ENCODE measurements at places on chromosomes 4 and X. TPM values are rescaled to one million over a fixed set of nuclear protein-coding genes. Genes with fewer than 3 reads are reported as not detected.

IL2RG gene
- total RNA-seq, result 0.16 TPM

ACE2 gene
- not detected for total RNA-seq

SSX2 gene
- total RNA-seq, result not detected

SPANXN4 gene
- total RNA-seq, result not detected

RPA4 gene
- 4.7 TPM for total RNA-seq

TGIF2LX gene
- not detected for total RNA-seq

HERC5 gene
- 4.0 TPM for total RNA-seq

DOK7 gene
- total RNA-seq, result 0.06 TPM

MAP9 gene
- 0.31 TPM for total RNA-seq

TRPC3 gene
- under 0.01 TPM for total RNA-seq

CTAG2 gene
- total RNA-seq, result not detected

ZCCHC13 gene
- not detected for total RNA-seq

PNMA5 gene
- not detected for total RNA-seq

PLP2 gene
- total RNA-seq, result 10.2 TPM

PRAF2 gene
- 5.0 TPM for total RNA-seq

CORIN gene
- total RNA-seq, result 0.16 TPM

RAB28 gene
- 13.5 TPM for total RNA-seq

DGKK gene
- not detected for total RNA-seq

IBSP gene
- not detected for total RNA-seq

SPON2 gene
- 1.3 TPM for total RNA-seq

DUSP21 gene
- total RNA-seq, result not detected

FAM53A gene
- 1.7 TPM for total RNA-seq

SHROOM2 gene
- 3.7 TPM for total RNA-seq

CSAG1 gene
- not detected for total RNA-seq

CITED1 gene
- 0.16 TPM for total RNA-seq

C4orf36 gene
- 0.16 TPM for total RNA-seq

SMIM43 gene
- 0.65 TPM for total RNA-seq

VEGFC gene
- total RNA-seq, result 4.5 TPM

CDX4 gene
- not detected for total RNA-seq

ATG4A gene
- total RNA-seq, result 33.0 TPM

HTR2C gene
- not detected for total RNA-seq

TMEM255A gene
- total RNA-seq, result not detected

SLC4A4 gene
- under 0.01 TPM for total RNA-seq

CXorf65 gene
- total RNA-seq, result not detected

NPNT gene
- 0.32 TPM for total RNA-seq

FRAS1 gene
- total RNA-seq, result 1.3 TPM

TAF1 gene
- 64.4 TPM for total RNA-seq

ASMTL gene
- 14.3 TPM for total RNA-seq

SLC2A9 gene
- total RNA-seq, result 1.3 TPM

PNMA6A gene
- total RNA-seq, result 0.94 TPM

CENPC gene
- total RNA-seq, result 12.3 TPM

DCLK2 gene
- total RNA-seq, result 0.97 TPM

GLOD5 gene
- total RNA-seq, result not detected

ZXDA gene
- 18.3 TPM for total RNA-seq
